ENCODE measurements at places on chromosomes 7 and 10.

DNA sequence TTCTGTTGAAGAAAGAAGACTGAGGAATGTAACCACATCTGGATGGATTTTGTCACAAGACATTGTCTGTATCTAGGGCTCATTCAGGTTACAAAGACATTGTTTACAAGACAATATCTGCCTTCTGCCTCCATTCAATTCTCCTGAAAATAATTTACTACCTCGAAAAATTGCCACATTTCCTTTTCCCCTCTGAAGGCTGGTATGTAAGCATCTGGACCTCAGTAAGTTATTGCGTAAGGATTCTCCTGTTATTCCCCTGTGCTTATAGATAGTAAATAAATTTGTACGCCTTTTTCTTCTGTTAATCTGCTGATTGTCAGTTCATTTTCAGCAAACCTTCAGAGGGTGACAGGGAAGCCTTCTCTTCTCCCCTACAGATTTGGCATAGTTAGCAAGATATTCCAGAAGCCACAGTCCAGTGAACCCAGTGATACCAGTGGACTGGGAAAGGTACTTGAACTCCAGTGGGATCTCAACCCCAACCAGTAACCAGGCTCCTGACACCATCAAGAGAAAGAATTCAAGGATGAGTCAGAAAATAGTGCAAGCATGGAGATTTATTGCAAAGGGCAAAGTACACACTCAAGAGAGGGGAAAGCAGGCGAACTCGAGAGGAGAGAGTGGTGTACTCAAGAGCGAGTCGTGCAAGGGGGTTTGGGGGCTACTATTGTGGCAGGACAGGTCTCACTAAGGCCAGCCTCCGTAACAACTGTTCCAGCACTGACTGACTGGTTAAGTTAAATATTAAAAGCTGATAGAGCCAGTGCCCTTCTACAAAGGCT is 706.9 kb upstream of the GHITM start:
- DNase-seq, result no peak

DNA sequence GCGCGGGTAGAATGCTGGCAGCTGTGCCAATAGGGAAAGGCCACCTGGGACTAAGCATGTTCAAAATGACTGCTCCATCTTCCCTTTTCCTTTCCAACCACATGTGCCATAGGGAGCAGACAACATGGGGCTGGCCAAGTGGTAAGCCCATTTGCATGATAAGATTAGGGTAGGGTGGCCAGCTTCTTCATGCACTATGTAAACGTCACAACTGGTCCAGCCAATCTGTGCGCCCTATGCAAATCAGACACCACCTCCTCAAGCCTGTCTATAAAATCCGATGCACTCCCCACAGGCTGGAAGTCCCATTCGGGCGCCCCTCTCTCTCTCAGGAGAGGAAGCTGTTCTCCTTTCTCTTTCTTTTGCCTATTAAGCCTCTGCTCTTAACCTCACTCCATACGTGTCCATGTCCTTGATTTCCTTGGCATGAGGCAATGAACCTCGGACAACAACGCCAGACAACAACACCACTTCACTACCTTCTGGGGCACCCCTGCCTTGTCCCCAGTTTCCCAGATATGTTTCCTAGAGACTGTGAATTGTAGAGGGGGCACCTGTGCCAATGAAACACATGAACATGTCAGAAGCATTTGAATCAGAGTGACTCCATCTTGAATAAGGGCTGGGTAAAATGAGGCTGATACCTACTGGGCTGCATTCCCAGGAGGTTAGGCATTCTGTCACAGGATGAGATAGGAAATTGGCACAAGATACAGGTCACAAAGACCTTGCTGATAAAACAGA is 19.1 kb upstream of the EXOC6 start:
- no peak for DNase-seq

- no peak for DNase-seq
These were observed 49.5 kb upstream of the ZNF138 start for GRCh38 chr7:64744680-64745079.

DNA sequence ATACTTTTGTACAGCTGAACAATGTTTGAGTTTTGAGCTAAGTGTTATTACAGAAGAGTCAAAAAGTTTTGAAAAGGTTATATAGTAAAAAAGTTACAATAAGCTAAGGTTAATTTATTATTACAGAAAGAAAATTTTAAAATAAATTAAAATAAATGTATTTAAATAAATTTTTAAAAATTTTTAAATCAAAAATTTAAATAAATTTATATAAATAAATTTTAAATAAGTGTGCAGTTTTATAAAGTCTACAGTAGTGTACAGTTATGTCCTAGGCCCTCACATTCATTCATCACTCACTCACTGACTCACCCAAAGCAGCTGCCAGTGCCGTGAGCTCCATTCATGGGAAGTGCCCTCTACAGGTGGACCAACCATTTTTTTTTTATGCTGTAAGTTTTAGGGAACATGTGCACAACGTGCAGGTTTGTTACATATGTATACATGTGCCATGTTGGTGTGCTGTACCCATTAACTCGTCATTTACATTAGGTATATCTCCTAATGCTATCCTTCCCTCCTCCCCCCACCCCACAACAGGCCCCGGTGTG is 462.9 kb upstream of the ZMIZ1 start:
- DNase-seq, result no peak

DNA sequence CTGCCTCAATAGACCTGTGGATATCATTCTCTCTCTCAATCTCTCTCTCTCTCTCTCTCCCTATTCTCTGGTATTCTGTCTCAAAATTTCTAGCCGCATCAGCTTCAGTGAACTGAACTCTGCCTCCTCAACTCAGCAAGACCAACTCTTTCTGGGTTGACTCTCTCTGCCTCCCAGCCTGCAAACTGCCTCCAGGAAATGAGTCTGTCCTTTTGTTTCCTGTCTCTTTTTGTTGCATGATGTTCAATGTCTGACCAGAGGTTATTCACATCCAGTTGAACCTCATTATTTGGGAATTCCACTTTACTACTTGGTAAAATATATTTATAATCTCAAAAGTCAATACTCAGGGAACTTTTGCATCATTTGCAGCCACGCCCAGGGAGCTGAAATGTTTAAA is 682.7 kb upstream of the FZD8 start:
- DNase-seq, result no peak

GRCh38 chr10:13414137-13414536 is 66.0 kb upstream of the SEPHS1 start:
- DNase-seq, result no peak

DNA sequence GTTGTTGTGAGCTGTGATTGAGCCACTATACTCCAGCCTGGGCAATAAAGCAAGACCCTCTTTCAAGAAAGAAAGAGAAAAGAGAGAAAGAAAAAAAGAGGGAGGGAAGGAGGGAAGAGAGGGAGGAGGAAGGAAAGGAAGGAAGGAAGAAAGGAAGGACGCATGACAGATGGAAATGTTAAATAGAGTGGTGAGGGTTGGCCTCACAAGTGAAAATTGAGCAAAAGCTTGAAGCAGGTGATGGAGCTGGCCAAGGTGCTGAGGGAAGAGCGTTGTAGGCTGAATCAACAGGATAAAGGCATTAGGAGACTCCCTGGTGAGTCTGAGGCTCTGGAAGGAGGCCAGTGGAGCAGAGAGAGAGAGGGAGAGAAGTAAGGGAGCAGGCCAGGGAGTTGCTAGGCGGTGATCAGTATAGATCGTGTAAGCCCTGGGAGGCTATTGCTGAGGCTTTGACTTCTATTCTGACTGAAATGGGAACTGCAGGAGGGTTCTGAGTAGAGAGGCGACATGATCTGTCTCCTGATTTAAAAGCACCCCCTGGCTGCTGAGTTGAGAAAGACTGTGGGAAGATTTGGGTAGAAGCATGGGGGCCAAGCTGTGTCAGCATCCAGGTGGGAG is 26.5 kb upstream of the TMEM248 start:
- no peak for DNase-seq

DNA sequence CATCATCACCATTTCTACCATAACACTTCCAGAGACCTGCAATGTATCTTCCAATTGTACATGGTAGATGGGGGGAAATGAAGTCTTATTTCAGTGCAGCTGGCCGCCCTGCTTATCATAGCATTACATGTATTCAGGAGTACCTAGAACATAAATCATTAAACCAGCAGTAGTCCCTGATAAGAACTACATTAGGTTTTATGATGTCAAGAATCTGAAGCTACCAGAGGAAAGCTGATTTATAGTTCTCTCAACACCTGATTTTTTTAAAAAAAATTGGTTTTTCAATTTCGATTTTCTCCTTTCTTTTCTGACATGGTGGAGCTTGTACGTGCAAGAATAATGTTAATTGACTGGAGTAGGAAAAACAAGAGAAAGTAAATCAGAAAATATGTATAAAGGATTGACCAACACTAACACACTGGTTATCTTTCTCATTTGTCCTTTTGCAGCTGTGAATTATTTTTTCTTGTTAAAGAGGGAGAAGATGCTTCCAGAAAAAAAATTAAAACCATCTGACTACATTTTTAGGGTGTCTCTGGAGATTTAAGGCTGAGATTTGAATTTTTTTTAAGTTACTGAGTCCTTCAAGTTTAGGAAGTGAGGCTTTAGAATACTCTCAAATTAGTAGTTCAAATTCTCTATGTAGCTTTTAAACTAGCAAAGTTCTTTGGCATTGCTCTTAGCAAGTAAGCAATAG is 59.1 kb downstream of the CSTF2T start:
- no peak for DNase-seq

DNA sequence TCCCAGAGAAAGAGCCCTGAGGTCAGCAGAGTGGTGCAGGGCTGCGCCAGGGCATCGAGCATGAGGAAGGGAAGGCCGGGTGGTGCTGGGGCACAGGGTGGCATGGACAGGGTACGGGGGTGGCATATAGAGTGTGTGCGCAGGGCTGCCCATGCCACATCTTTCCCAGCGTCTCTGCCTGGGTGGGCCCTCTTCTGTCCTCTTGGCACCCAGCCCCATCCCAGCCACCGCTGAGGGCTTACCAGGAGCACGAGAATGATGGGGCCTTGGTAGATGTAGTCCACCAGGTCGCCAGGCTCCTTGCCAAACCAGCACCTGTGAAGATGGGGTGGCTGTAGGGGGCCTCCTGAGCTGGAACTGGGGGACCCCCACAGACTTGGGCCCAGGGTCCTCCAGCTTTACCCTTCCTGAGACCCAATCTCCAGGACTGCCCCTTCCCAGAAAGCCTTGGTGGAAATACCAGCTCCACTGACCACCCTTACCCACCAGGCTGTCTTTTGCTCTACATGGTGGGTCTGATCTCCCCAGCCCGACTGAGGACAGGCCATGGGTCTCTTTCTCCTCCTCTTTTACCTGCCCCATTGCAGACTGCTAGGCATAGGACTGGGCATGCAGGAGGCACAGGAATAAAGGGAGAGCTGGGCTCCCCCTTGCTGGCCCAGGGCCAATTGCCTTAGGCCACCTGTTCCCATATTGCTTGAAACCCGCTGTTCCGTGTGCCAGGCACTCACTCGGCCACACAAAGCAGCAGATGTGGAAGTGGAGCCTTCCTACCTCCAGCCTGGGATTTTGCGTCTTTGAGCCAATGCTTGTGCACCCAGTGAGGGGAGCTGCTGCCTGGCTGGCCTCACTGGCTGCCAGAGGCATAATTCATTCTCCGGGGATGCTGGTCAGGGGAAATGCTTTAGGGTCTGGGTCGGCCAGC is 21.7 kb downstream of the CRHR2 start:
- no peak for DNase-seq
